Right ventricle myocardium superior (tissue), 1 donor: ENCODE measurements at places on chromosomes 16 and 17. TPM values are rescaled to one million over a fixed set of nuclear protein-coding genes. Genes with fewer than 3 reads are reported as not detected.

The CALB2 gene
- 0.30 TPM for total RNA-seq

DNA sequence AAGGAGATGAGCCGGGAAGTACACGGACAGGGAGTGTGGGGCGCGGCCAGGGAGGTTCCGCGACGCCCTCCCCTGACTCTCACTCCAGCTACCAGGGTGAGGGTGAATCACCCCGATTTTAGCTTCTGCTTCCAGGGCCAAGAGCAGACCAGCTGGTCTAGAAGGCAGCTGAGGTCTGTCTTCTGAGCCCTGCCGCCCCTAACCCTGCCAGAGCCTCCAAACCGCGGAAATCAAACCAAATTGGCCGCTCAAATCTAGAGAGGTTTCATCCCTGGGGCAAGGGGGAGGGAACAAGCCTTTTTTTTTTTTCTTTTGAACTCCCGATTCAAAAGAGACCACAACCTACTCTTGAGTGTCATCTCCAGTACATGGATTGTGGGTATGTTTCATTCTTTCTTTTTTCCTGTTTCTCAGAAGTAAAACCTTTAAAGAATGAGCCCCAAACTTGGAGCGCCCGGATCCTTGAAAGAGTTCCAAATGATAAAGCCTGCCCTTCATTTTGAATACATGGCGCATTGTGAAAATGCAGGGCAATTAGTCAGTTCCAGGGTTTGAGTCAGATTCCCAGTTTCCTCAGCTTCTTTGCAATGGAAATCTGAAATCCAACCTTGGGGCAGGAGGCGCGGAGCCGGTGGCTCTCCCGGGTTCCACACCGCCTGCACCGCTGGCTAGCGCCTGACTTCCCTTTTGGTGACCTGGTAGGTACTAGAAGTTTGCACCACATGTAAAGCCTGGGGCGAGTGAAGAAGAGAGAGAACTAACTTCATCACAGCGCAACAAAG is 16.5 kb upstream of the ZFHX3 start:
- peak; percentile 54 for DNase-seq

DNA sequence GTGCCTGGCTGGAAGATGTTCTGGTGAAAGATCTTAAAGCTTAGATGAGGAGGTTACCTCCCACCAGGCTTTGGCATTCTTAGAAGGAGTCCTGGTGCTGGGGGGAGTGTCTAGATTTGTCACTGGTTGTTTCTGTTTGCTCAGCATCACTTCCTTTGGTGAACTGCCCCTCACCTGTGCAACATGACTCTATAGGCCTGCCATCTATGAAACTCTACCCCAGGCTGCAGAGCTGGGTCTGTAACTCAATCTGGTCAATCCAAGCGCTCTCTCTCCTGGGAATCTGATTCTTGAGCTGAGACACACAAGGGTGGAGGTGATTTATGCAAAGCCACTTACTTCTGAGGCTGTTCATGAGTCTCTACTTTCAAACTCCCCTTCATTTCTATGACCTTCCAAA is 399.4 kb downstream of the NPIPA7 start:
- no peak for DNase-seq

The SPNS3 gene
- total RNA-seq: 0.24 TPM

The CDRT4 gene
- total RNA-seq: 1.9 TPM

The CDH13 gene
- 166 TPM for total RNA-seq

GRCh38 chr16:86533076-86533475 is 22.0 kb downstream of the MTHFSD start:
- no peak for DNase-seq

- DNase-seq: no peak
Observed at GRCh38 chr17:66469088-66469442, 166.7 kb downstream of the PRKCA start.

DNA sequence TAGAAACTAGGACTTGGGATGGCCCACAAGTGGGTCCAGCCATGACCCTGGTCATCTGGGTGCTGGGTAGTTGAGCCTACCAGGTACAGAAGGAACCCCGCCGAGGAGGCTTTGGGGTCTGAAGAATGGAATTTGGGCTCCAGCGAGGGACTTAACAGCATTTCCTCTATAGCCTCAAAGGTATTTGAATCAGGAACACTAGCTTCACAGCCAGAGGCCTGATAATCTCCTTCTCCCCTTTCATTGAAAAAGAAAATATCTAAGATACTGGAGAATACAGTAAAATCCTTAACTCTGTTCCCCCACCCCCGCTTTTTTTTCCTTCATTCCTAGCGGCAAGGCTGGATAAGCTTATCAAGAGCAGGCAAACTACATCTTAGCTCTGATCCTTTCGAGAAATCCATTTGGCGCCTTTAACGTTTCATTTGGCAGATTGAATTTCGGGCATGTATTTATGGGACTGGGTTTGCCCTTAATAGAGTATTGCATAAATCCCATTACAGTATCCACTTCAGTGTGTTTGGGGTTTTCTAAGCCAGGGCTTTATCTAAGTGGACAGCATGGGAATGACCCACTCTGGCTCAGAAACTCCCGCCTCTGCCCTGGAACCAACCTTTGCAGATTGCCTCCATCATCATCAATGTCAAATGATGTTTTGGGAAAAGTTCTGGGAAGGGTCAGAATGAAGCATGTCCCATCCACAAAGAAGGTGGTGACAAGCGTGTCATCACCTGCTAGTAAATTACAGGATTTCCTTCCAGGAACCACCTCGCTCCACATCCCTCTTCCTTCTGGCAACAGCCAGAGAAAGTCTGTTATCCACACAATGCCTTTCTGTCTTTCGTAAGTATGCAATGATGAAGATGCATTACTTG is 36.9 kb downstream of the XYLT1 start:
- no peak for DNase-seq

- peak; percentile 78 for DNase-seq
Observed at GRCh38 chr17:74210191-74211140, 2.9 kb upstream of the TTYH2 start.

- no peak for DNase-seq
Observed at GRCh38 chr16:22787466-22788192, 26.3 kb upstream of the HS3ST2 start.

- DNase-seq: no peak
Observed at GRCh38 chr17:58207451-58207850, 11.6 kb downstream of the MKS1 start.

DNA sequence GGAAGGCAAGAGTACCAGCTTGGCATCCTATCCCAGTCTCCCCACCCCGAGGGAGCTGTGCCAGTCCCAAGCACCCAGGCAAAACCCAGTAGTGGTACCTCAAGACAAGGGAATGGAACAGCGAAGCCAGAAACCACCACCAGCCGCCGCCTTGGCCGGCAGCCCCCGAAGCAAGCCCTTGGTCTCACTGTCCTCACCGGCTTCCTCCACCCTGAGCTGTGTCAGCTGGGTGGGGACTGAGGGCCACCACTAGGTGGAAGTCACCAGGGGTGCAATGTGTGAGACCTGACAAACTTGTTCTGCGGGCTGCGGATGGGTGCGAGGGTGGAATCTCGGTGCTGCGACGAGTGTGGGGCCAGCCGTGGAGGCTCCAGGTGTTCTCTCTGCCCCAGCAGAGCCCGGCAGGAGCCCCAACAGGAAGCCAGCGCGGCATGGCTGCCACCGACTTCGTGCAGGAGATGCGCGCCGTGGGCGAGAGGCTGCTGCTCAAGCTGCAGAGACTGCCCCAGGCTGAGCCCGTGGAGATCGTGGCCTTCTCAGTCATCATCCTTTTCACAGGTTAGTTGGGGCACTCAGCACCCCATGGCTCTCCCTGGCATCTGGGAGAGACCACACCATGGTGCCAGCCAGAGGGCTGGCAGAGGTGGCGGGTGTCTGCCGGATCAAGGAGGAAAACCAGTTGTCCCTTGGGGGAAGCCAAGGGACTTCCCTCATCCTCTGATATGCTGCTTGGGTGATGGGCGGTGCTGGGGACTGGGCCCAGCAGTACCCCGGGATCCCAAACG is 6.7 kb downstream of the SMIM5 start:
- no peak for DNase-seq

The AIPL1 gene
- total RNA-seq: not detected

The ABCA10 gene
- total RNA-seq: 6.9 TPM

DNA sequence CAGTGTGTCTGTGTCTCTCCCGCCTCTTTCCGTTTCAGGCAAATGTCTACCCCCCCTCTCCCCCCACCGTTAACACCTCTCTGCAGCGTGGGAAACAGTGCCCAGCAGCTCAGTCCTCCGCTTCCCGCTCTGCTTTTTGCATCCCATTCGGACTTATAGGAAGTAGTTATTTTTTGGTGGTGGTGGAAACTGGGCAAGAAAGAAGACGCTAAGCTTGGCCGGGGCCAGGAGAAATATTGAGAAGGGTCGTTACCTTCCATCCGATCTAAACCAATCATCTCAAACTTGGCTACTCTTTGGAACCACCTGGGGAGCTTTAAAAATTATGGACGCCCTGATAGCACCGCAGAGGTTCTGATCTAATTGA is 499 bp upstream of the HLF start:
- DNase-seq: peak; percentile 46

DNA sequence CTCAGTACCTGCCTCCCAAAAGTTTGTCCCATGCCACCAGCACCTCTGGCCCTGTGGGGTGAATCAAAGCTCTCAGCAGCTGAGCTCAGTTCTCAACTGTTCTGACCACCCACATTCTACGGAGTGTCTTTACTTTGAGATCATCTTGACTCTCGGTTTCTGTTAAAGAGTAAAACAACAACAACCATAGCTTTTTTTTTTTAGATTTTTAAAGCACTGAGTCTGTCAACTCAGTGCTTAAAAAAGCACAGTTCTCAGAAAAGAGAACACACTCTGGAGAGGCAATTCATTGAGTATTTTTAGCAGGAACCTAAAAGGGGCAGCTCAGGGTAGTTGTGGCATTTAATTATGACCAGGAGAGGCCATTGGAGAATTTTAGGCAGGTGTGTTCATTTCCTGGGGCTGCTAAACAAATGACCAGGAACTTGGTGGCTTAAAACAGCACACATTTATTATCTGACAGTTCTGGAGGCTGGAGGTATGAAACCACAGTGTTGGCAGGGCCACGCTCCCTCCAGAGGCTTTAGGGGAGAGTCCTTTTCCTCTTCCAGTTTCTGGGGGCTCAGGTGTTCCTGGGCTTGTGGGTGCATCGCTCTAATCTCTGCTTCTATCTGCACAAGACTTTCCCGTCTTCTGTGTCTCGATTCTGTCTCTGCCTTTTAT is 6.7 kb upstream of the WFIKKN2 start:
- DNase-seq: no peak

The CTRB1 gene
- not detected for total RNA-seq

- DNase-seq: peak; percentile 36
Observed at GRCh38 chr16:85174871-85175723, 62.8 kb upstream of the CIBAR2 start.

- no peak for DNase-seq
Observed at GRCh38 chr17:79592641-79593040, 18.2 kb downstream of the RBFOX3 start.

The PRSS53 gene
- 0.81 TPM for total RNA-seq
